ENCODE measurements at places on chromosomes 16 and 17.

DNA sequence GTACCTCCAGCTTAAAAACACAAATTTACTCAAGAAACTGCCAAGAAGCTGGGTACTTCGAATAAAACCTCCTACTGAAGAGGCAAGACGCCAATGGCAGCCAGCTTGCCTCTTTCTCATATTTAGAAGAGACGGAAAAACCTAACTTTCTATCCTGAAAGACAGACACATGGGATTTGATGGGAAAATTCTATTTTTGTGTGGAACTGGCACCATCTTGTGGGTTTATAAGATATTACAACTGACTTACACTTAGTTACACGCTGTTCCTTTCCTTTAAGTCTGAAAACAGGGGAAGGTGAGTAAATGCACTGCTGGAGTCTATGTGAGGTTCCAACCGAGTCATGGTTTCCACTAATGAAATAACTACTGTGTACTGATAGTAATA lies 10.3 kb downstream of the ZNF18 start:
- peak; percentile 39 for DNase-seq

DNA sequence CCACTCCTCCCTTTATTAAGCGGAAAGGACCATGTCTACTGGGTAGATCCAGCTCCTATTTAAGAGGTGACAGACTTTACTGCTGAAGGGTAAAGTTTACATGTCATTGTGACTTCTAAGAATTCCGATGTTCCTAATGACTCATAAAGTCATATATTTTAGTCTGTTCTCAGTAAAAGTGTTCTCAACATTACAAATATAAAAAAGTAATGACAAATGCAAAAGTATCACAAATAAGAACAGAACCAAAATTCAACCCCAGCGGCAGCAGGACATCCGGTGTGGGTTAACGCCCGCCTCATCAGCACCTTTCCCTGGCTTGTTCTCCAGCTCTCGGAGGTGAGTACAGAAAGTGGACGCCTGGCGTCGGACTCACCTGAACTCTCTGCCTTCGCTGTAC lies 6.8 kb downstream of the AXIN1 start:
- DNase-seq = no peak

DNA sequence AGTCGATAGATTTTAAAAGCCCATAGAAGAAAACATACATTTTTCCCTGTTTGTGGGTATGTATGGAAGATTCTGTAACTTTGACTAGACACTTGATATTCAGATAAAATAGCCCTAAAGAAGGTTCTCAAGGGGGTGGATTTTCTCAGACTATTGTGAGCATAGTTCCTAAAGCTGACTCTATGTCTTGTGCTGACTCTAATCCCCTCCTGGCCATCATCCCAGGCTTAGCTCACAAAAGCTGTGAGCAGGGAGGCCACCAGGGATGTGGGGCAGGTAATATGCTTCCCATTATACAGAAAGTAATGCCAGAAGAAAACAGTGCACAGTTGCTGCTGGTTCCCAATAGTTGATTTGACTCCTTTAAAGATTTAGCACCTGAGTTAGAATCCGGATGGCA lies 32.0 kb downstream of the CDH13 start:
- DNase-seq = peak; percentile 30

- no peak for DNase-seq
Measured at GRCh38 chr17:81888105-81888987, 3.0 kb downstream of the ALYREF start.

GRCh38 chr16:31868691-31869167 lies 4.9 kb upstream of the ZNF267 start:
- peak; percentile 40 for DNase-seq

DNA sequence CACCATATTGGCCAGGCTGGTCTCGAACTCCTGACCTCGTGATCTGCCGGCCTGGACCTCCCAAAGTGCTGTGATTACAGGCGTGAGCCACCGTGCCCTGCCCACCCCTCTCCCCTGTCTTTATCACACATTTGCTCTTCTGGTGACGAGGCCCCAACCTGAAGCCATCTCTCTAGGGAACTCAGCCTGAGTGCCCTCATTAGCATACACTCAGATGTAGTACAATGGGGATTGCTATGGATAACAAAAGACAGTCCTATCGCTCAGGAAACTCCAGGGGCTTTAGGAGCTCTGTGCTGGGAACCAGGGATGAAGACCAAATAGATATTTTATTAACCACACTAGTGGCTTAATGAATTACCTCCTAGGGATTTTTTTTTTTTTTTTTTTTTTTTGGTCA lies 100.7 kb downstream of the MARF1 start:
- no peak for DNase-seq
